ENCODE measurements at places on chromosomes 16 and 17. TPM values are rescaled to one million over a fixed set of nuclear protein-coding genes. Genes with fewer than 3 reads are reported as not detected.

PRSS27 gene
- total RNA-seq = 1.0 TPM

LHX1 gene
- not detected for total RNA-seq

RAMP2 gene
- 140 TPM for total RNA-seq

CLEC10A gene
- total RNA-seq = 8.1 TPM

IKZF3 gene
- total RNA-seq = 1.5 TPM

HSF4 gene
- 17.3 TPM for total RNA-seq

KIAA0753 gene
- 10.9 TPM for total RNA-seq

KRTAP2-3 gene
- total RNA-seq = not detected

KRTAP17-1 gene
- not detected for total RNA-seq

DNAI2 gene
- not detected for total RNA-seq

SLC52A1 gene
- not detected for total RNA-seq

PIK3R6 gene
- 3.7 TPM for total RNA-seq

NETO2 gene
- 2.4 TPM for total RNA-seq

NPIPB13 gene
- total RNA-seq = 2.4 TPM

TP53TG3C gene
- total RNA-seq = not detected

CTRL gene
- not detected for total RNA-seq

NXN gene
- 24.3 TPM for total RNA-seq

TLCD3A gene
- total RNA-seq = 2.2 TPM

ANKFN1 gene
- total RNA-seq = 15.5 TPM

SCIMP gene
- 17.0 TPM for total RNA-seq

CD300E gene
- total RNA-seq = 0.38 TPM

KRTAP4-1 gene
- total RNA-seq = not detected

CBLN1 gene
- 2.9 TPM for total RNA-seq

SLC35G6 gene
- total RNA-seq = not detected

GJD3 gene
- total RNA-seq = not detected

RNU2-1 gene
- total RNA-seq = not detected

STH gene
- not detected for total RNA-seq
